Activated naive CD8-positive, alpha-beta T cell treated with anti-CD3 and anti-CD28 coated beads, Interleukin-2, amount 50 U/mL, for 24 hours (primary cell): ENCODE measurements at places on chromosomes 12 and 14.

GRCh38 chr12:102504280-102504679 lies 23.9 kb upstream of the IGF1 start:
- H3K4me3 ChIP-seq = no peak overlapping the region
- peaks cover 9% of the 10 kb centered on the region for H3K27me3 ChIP-seq
- no peaks in the 10 kb centered on the region for H3K4me1 ChIP-seq
- H3K36me3 ChIP-seq = no peaks in the 10 kb centered on the region
- no peak overlapping the region for H3K27ac ChIP-seq
- DNase-seq = no peak

- no peaks in the 10 kb centered on the region for H3K4me1 ChIP-seq
- peak; percentile 27 for DNase-seq
- H3K4me3 ChIP-seq = no peak overlapping the region
Observed at GRCh38 chr12:120625557-120626419, 14.6 kb upstream of the CABP1 start.

GRCh38 chr12:39074063-39074462 lies 168.7 kb upstream of the CPNE8 start:
- H3K4me1 ChIP-seq = no peaks in the 10 kb centered on the region
- H3K27ac ChIP-seq = no peak overlapping the region
- no peaks in the 10 kb centered on the region for H3K27me3 ChIP-seq

DNA sequence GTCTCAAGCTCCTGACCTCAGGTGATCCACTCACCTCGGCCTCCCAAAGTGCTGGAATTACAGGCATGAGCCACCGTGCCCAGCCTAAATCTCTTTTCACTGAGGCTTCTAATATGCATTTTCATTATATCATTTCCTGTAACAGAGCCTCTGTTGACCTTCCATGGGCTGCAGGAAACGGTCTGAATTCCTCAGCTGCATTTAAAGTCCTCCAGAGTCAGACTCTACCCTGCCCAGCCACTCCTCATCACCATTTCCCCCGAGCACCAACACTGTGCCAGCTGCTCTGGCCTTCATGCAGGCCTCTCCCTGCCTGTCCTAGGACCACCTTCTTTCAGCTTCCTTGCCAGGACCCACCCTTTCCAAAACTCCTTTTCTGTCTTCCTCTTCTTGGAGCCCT lies 9.8 kb upstream of the NFKBIA start:
- no peak for DNase-seq
- H3K27ac ChIP-seq = peak overlapping the region; percentile 9
- H3K27me3 ChIP-seq = peaks cover 3% of the 10 kb centered on the region

- H3K27ac ChIP-seq = no peak overlapping the region
- no peaks in the 10 kb centered on the region for H3K36me3 ChIP-seq
- H3K4me3 ChIP-seq = no peak overlapping the region
- no peaks in the 10 kb centered on the region for H3K4me1 ChIP-seq
- no peaks in the 10 kb centered on the region for H3K27me3 ChIP-seq
- no peak for DNase-seq
Observed at GRCh38 chr14:80570930-80571298, 359.6 kb upstream of the DIO2 start.

DNA sequence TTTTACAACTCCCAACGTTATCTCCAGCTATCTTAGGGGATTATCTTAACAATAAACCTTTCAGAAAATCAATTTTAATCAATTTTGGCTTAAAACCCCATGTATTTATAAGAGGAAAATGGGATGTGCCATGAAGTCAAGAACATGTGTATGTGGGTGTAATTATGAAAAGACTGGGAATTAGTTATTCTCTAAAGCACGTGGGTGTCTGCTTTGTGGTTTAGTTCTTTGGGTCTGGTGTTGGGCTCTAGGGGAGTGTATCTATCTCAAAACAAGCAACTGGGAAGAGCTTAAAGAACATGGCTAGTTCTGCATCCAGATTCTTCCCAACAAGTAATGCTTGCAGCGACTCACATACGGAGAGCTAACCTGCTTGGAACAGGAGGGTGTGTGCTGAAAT lies 40.1 kb upstream of the MAX start:
- H3K4me1 ChIP-seq = no peaks in the 10 kb centered on the region
- H3K27ac ChIP-seq = no peak overlapping the region
- peaks cover 5% of the 10 kb centered on the region for H3K27me3 ChIP-seq
- no peak for DNase-seq

- H3K4me3 ChIP-seq = no peak overlapping the region
- peaks cover 13% of the 10 kb centered on the region for H3K4me1 ChIP-seq
- H3K27me3 ChIP-seq = no peaks in the 10 kb centered on the region
Observed at GRCh38 chr14:89688507-89689211, 265.9 kb downstream of the EFCAB11 start.

- H3K27ac ChIP-seq = no peak overlapping the region
- DNase-seq = no peak
- no peak overlapping the region for H3K4me3 ChIP-seq
- no peaks in the 10 kb centered on the region for H3K36me3 ChIP-seq
Observed at GRCh38 chr12:69474456-69474855, 4.3 kb downstream of the FRS2 start.

DNA sequence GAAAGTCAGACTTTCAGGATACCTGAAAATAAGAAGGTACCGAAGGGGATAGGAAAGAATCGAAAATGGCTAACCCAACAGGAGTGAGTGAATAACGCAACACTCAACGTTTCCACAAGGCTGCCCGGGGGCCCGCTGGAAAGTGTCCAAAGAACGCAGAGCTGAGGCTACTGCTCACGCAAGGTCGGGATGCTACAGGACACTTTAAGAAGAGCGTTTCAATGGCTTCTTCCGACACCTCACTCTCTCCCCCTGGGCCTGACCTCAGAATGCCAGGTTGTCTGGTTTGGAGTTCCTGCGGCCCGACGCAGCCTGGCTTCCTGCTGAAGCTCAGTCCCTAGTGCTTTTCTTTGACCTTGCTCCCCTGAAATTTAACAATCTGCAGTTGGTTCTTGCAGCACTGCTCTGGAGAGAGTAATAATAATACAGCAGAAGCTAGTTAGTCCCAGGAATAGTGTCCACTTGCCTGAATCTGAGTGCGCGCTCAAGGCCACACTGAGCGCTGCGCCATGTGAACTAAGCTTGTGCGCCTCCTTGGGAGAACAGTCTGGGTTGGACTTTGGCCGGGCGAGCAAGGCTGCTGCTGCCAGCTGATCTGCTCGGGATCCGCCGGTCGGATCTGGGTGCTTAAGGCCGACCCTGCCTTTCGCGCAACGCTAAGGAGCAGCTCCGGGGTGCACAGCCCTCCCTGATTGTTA lies 2.0 kb upstream of the ALX1 start:
- H3K27ac ChIP-seq = no peak overlapping the region
- peaks cover 72% of the 10 kb centered on the region for H3K27me3 ChIP-seq
- H3K4me3 ChIP-seq = no peak overlapping the region
- no peak for DNase-seq

DNA sequence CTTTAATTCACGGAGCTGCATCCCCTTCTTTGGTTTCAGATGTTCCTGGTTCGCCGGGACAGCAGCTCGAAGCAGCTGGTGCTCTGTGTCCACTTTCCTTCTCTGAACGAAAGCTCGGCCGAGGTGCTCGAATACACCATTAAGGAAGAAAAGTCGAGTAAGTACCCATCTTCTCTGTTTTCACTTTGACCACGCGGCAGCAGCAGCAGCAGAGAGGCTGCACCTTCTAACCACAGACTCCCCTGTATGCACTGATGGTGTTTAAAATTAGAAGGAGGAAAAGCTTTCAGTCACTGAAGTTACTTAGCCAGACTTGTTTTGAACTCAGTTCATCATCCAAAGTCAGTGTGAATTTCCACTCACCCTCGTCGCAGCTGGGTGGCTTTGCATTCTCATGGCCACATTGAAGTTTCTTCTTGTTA lies 63.8 kb downstream of the RIN3 start:
- peak overlapping the region; percentile 95 for H3K27ac ChIP-seq
- H3K4me1 ChIP-seq = peaks cover 86% of the 10 kb centered on the region
- no peaks in the 10 kb centered on the region for H3K27me3 ChIP-seq
- H3K4me3 ChIP-seq = peak overlapping the region; percentile 68
- DNase-seq = no peak
- peaks cover 65% of the 10 kb centered on the region for H3K36me3 ChIP-seq

DNA sequence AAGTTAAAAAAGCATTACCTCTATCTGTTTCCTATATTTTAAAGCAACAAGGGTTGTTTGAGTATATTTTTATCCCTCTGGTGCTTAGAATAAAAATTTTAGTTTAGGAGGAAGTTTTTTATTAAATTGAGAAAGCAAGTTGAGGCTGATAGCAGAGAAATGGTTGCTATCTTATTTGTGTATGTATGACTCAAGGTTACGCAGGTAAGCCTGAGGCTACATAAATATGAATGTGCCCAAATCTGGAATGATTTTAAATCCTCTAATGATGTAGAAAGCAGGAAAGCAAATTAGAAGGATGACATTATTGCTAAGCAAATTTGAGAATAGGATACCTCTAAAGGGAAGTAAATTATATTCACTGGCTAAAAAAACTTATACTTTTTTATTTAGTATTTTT lies 109.8 kb downstream of the ACSS3 start:
- no peak overlapping the region for H3K27ac ChIP-seq
- no peak overlapping the region for H3K4me3 ChIP-seq
- no peaks in the 10 kb centered on the region for H3K27me3 ChIP-seq
- no peaks in the 10 kb centered on the region for H3K36me3 ChIP-seq
- no peak for DNase-seq

DNA sequence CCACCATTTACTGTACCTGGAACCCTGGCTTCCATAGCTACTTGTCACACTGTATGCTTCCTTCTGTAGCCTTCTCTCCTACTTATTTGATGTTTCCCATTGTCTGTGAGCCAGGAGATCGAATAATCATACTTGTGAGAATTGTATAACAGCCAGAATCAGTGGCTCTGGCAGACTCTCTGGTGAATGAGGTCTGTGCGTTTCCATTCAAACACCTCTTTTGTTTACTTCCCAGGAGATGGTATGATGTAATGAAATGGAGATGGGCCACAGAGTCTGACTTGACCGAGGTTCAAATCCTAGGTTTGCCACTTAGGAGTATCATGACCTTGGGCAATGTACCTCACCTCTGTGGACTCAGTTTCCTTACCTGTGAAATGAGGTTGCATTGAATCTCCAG lies 35.7 kb upstream of the CLMN start:
- no peaks in the 10 kb centered on the region for H3K4me1 ChIP-seq
- H3K27me3 ChIP-seq = peaks cover 8% of the 10 kb centered on the region
- DNase-seq = no peak
- no peak overlapping the region for H3K4me3 ChIP-seq
- H3K27ac ChIP-seq = no peak overlapping the region

DNA sequence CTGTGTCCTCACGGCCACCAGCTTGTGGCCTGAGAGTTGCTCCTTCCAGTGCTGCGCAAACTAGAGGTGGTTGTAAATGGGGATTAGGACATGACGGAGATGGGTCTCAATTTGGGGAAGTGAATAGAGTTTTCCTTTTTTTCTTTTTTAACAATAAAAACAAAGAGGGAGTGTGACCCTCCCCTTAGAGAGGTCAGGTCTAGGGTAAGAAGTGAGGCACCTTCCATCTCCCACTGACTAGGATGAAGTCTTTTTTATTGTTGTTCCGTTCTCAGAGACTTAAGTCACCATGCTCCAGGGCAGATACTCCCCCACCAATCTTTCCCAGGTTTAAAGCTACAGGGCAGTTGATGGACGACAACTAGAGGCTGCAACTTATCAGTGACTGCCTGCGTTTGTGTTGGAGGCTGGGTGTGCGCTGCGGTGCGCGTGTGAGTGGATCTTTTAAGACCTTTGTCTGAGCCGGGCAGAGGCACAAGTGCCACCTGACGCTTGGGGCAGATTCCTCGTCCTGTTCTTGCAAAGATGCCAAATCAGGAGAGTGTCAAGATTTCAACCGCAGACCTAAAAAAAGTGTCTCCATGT lies 2.1 kb upstream of the GSC start:
- H3K27ac ChIP-seq = peak overlapping the region; percentile 9
- H3K4me3 ChIP-seq = no peak overlapping the region
- peaks cover 84% of the 10 kb centered on the region for H3K27me3 ChIP-seq
- H3K4me1 ChIP-seq = peaks cover 21% of the 10 kb centered on the region
- DNase-seq = no peak
- peaks cover 1% of the 10 kb centered on the region for H3K36me3 ChIP-seq

- no peaks in the 10 kb centered on the region for H3K36me3 ChIP-seq
- H3K4me1 ChIP-seq = no peaks in the 10 kb centered on the region
- no peak overlapping the region for H3K27ac ChIP-seq
- no peak for DNase-seq
- H3K27me3 ChIP-seq = peaks cover 3% of the 10 kb centered on the region
Observed at GRCh38 chr12:115661112-115661511, 616.4 kb downstream of the MED13L start.

DNA sequence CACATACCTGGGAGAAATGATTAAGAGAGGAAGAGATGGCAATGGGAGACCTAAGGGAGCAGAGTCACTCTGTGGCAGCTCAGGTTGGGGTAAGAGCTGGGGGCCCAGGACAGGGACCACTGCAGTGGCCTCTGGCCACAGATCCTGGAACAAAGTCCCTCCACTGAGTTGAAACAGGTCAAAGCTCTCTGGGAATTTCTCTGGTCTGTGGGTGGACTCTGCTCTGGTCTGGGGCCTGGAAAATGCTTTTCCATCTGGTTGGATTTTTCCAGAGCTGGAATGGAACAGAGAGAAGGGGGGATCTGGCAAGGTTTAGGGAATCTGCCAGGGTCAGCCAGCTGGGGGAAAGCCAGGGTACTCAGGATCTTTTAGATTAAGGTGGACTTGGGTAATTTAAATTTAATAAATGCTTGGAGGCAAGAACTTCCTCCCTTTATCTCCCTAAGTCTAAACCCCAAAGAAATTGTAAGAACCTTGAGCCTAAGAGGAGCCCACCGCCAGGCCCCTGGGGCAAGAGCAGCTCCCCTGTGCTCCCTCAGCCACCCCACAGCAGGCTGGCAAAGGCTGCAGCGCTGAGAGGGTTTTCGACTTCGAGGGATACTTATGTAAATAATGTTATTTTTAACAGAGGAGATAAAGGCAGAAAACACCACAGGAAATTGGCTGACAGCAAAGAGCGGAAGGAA lies 3.7 kb downstream of the HOXC10 start:
- no peaks in the 10 kb centered on the region for H3K36me3 ChIP-seq
- no peak overlapping the region for H3K27ac ChIP-seq
- peaks cover 89% of the 10 kb centered on the region for H3K27me3 ChIP-seq
- DNase-seq = no peak
- H3K4me3 ChIP-seq = no peak overlapping the region

DNA sequence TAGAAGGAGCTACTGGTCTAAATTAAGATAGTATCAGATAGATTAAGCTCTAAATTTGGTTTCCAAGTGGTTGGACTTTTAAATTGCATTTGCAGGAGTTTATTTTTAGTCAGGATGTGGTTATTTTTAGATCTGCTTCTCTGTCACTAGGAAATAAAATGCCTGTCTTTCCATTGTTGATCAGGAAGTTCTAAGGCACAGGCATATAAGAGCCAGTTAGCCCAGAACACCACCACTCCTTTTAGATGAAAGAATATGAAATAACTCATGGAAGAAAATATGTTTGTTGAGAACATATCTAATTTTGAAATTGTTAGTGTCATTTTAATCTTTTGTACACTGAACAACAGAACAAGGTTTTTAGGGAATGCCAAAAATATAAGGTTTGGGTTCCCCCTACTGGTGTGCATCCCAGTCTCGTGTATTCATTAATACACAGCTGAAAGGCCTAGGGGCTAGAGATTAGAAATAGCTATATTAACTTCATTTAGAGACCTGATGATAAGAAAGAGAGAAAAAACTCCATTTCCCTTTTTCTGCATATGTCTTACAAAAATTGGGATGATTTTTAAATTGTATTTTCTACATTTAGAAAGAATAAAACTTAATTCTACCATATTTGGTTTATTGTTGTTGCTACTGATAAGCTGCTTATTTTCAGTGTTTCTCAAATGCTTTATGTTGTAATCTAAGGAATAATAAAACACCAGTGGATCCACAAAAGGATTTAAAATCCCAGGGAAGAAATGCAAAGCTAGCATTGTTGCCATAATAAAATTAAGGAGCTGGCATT lies 67.2 kb downstream of the RIC8B start:
- peaks cover 7% of the 10 kb centered on the region for H3K4me1 ChIP-seq
- DNase-seq = peak; percentile 9
- peaks cover 4% of the 10 kb centered on the region for H3K36me3 ChIP-seq
